AG10803 (cell line): ENCODE measurements at places on chromosomes 12 and 14.

GRCh38 chr12:2284321-2284813 lies 231.6 kb downstream of the CACNA1C start:
- peak; percentile 96 for DNase-seq

DNA sequence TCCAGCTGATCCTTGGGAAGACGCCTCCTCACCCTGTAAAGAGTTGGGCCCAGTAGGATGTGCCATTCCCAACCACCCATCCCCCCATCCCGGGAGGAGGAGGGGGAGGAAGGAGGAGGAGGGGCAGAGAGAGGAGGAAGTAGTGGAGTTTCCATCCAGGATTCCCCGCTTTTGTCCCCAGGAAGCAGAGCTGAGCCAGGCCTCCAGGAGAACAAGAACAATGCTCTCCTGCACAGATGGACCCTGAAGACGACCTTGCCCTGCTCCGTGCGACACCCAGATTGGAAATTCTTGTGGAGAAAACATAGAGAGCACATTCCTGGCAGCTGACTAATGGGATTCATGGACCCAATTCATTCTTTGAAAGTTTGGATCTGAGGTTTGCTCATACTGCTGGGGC lies 132.3 kb upstream of the CRY1 start:
- peak; percentile 40 for DNase-seq

DNA sequence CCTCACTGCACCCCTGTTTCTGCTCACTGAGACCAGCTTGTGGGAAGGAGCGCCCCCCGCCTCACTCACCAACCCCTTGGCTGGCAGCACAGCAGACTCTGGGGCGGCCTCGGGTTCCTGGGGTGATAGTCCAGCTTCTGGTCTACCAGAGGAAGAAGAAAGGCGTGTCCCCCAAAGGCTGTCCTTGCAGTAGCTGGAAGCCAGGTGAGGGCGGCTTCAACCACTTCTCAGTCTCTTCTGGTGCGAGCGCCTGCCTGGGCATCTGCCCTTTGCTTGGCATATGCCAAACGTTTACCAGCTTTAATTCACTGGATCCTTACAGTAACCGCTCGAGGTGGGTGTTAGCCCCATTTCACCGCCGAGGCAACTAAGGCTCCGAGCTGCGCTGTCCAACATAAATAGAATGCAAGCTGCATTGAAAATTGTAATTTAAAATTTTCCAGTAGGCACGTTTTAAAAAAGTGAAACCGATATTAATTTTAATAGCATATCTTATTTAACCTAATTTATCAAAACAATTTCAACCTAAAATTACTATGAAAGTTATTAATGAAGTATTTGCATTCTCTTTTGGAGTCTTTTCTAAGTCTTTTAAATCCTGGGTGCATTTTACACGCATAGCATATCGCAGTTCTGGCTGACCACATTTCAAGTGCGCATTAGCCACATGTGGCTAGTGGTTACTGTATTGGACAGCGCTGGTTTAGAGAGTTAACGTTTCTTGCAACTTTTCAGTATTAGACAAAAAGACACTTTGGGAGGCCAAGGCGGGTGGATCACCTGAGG lies 872 bp downstream of the FAM177A1 start:
- DNase-seq: no peak

DNA sequence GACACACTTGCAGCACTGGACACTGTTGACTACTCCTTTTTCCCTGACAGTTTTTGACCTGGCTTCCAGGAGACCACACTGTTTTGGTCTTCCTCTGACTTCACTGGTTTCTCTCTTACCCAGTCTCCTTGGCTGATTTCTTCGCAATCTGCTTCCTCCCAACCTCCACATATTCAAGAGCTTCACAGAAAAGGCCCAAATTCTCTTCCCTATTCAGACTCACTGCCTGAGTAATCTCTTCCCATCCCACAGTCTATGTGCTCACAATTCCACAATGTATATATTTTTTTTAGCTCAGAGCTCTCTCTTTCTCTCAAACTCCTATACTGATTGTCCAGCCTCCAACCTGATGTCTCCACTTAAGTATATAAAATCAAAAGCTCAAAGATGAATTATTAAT lies 115.4 kb downstream of the SINHCAF start:
- no peak for DNase-seq

- no peak for DNase-seq
These were observed 979.8 kb downstream of the VRK1 start for GRCh38 chr14:97776890-97777558.

GRCh38 chr14:56092763-56093162 lies 25.4 kb upstream of the PELI2 start:
- no peak for DNase-seq

GRCh38 chr12:49219417-49220026 lies 30.6 kb upstream of the TUBA1A start:
- DNase-seq: no peak

GRCh38 chr12:102201436-102202061 lies 3.9 kb upstream of the PMCH start:
- DNase-seq: no peak
